Kidney (tissue), 22 donors: ENCODE measurements at places on chromosomes 7 and 10. TPM values are rescaled to one million over a fixed set of nuclear protein-coding genes. Genes with fewer than 3 reads are reported as not detected.

The PIK3CG gene
- 8.6 TPM for total RNA-seq

The ODAD2 gene
- total RNA-seq, result 0.44 TPM

The TMEM236 gene
- 1.9 TPM for total RNA-seq

The SSC4D gene
- total RNA-seq, result 2.1 TPM

The OPN4 gene
- not detected for total RNA-seq

The MEIG1 gene
- total RNA-seq, result not detected

The LRRC4 gene
- 1.6 TPM for total RNA-seq

The TMEM139 gene
- 36.7 TPM for total RNA-seq

DNA sequence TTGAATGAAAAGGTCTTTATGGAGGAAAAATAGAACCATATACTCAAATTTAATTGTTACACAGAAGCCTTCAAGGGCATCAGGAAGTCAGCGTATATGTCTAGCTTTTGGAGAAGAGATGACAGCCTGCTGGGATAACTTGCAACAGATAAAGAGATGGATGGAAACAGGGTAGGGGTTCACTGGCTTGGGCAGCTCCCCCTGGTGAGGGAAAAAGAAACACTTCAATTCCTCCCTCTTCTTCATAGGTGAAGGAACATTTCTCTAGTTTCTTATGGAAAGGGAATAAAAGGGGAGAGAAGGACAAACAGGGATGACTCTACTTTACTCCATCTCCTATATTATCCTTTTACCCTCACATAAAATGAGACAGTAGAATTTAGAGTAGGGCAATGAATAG lies 635.7 kb downstream of the PHTF2 start:
- H3K4me3 ChIP-seq, result no peak overlapping the region
- no peaks in the 10 kb centered on the region for H3K4me1 ChIP-seq
- H3K27me3 ChIP-seq, result no peaks in the 10 kb centered on the region
- H3K27ac ChIP-seq, result no peak overlapping the region
- no peaks in the 10 kb centered on the region for H3K36me3 ChIP-seq

DNA sequence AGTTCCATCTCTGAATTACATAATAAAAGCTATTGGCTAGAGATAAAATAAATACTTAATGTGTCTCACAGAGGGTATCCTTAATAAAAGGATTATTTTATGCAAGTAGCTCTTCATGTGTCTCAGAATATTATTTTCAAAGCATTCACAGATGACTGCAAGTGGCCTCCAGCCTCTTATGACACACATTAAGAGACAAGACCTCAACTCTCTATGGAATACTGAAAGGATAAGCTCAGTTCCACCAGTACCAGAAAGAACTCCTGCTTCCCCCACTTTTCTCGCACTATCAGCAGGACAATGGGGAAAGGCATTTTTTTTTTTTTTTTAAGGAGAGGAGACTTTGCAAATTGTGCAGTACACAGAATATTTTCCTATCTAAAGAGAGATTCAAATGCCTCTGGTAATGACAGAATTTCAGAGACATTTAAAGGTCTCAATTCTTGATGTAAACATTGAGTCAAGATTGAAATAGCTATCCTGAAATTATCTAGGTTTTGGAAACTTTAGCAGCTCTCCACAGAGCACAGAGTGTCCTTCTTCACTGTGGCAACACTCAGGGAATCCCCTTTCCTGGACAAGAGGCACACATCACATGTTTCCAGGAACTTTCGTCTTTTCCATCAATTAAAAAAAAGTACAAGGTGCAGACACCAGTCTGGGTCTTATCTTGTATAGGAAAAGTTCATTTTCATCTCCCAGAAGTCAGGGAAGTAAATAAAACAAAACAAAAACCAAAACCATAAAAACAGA lies 122.0 kb upstream of the ANK3 start:
- H3K27me3 ChIP-seq, result no peaks in the 10 kb centered on the region
- no peaks in the 10 kb centered on the region for H3K36me3 ChIP-seq
- no peak overlapping the region for H3K27ac ChIP-seq
- no peak overlapping the region for H3K4me3 ChIP-seq
- no peaks in the 10 kb centered on the region for H3K4me1 ChIP-seq
- no peak for DNase-seq

GRCh38 chr7:104862719-104863118 lies 151.3 kb upstream of the KMT2E start:
- peaks cover 5% of the 10 kb centered on the region for H3K36me3 ChIP-seq
- no peaks in the 10 kb centered on the region for H3K27me3 ChIP-seq
- no peaks in the 10 kb centered on the region for H3K4me1 ChIP-seq
- no peak overlapping the region for H3K4me3 ChIP-seq

GRCh38 chr10:124010024-124010423 lies 83.4 kb downstream of the CHST15 start:
- H3K4me3 ChIP-seq, result no peak overlapping the region
- H3K27me3 ChIP-seq, result no peaks in the 10 kb centered on the region
- peaks cover 2% of the 10 kb centered on the region for H3K36me3 ChIP-seq
- no peak overlapping the region for H3K27ac ChIP-seq
- no peaks in the 10 kb centered on the region for H3K4me1 ChIP-seq

DNA sequence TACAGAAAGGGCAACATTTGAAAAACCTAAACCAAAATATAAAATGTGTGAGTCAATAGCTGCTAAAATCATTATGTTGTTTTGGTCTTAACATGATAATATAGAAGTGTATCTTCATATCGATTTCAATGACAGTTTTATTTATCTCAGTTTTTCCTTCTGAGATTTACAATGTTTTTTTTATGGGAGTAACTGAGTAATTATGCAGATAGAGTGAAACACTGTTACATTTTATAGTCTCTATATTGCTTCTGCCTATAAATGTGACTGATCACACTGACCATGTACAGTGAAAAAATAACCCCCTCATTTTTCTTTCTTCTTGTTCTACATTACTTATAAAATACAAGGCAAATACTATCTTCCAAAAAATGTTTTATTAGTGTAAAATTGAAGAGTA lies 81.6 kb downstream of the ETV1 start:
- no peak for DNase-seq
- no peak overlapping the region for H3K4me3 ChIP-seq
- H3K4me1 ChIP-seq, result no peaks in the 10 kb centered on the region
- no peaks in the 10 kb centered on the region for H3K36me3 ChIP-seq

DNA sequence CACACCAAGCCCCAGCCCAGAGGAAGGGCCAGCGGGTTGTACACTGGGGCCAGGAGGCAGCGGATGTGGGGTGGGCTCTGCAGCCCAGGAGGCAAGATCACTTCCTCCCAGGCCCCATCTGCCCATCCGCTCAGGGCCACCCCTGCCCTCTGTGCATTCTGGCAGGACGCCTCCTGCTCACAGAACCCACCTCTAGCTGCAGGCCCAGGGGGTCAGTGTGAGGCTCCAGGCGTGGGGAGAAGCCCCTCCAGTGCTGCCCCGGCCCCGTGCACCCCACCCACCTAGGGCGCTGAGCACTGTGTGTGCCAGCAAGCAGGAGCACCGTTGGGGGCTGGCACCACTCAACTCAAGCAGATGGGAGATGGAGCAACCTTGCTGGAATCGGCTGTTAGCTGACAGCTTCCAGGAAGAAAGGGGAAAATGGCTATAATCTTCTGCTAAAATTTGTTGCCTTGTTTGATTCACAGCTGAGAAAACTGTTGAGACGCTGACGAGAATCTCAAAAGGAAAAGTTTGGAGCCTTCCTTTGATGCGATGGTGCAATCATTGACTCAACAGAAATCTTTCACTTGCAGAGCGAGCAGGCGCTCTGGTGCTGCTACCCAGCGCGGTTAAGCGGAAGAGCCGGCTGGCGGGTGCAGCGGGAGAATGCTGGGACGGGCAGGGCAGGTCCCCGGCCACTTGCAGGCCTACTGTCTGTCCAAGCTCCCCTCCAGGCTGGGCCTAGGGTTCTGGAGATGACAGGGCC lies 276.1 kb downstream of the ELFN1 start:
- H3K36me3 ChIP-seq, result no peaks in the 10 kb centered on the region
- no peaks in the 10 kb centered on the region for H3K4me1 ChIP-seq
- H3K4me3 ChIP-seq, result no peak overlapping the region
- no peaks in the 10 kb centered on the region for H3K27me3 ChIP-seq

GRCh38 chr7:36100226-36100625 lies 52.8 kb upstream of the EEPD1 start:
- no peaks in the 10 kb centered on the region for H3K27me3 ChIP-seq
- H3K4me1 ChIP-seq, result no peaks in the 10 kb centered on the region
- no peak overlapping the region for H3K4me3 ChIP-seq
- no peaks in the 10 kb centered on the region for H3K36me3 ChIP-seq

- H3K36me3 ChIP-seq, result no peaks in the 10 kb centered on the region
- H3K27me3 ChIP-seq, result no peaks in the 10 kb centered on the region
- no peaks in the 10 kb centered on the region for H3K4me1 ChIP-seq
- no peak overlapping the region for H3K27ac ChIP-seq
Observed at GRCh38 chr10:43065234-43065633, 11.6 kb upstream of the RET start.

GRCh38 chr10:120423431-120424197 lies 33.4 kb upstream of the PLPP4 start:
- H3K36me3 ChIP-seq, result no peaks in the 10 kb centered on the region
- no peak overlapping the region for H3K27ac ChIP-seq
- no peaks in the 10 kb centered on the region for H3K27me3 ChIP-seq
- H3K4me3 ChIP-seq, result no peak overlapping the region
- no peaks in the 10 kb centered on the region for H3K4me1 ChIP-seq

DNA sequence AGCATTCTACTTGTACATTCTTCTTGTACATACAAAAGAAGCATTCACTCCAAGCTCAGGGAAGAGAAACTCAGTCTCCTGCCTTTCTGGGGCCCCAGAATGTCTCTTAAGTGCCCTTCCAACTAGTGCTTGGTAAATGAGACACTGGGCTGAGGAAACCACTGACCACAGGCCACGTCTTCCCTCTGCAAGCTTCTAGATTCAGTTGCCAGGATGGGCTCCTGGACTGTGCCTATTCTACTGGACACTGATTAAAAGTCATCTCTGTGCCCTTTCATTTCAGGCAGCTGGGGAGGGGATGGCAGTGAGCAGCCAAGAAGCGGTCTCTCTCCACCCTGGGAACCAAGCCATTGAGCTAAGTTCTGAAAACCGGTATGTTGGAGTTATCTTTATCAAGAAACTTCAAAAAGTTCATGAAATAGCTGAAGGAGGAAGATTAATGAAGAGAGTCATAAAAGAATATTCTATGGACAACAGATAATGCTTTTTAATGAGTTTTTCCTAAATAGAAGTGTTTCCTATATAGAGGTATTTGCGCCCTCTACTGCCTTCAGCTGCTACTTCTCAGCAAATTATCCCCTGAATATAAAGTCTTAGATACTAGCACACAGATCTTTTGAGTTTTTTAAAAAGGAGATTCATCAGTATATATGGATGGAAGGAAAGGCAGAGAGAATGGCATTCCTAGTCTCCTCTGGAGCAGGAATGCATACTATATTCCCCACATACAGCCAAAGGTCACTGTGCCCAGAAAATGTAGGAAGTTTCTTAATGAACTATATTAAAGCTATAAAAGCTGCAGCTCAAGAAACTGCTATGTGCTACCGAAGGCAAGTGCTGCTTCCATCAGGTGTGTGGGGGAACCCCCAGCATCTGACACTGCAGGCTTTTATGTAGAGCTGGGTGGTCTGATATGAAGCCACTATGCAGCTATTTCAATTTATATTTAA lies 8.4 kb upstream of the IFIT1B start:
- no peaks in the 10 kb centered on the region for H3K4me1 ChIP-seq
- peak overlapping the region; percentile 0 for H3K27ac ChIP-seq
- H3K36me3 ChIP-seq, result no peaks in the 10 kb centered on the region
- H3K4me3 ChIP-seq, result no peak overlapping the region

DNA sequence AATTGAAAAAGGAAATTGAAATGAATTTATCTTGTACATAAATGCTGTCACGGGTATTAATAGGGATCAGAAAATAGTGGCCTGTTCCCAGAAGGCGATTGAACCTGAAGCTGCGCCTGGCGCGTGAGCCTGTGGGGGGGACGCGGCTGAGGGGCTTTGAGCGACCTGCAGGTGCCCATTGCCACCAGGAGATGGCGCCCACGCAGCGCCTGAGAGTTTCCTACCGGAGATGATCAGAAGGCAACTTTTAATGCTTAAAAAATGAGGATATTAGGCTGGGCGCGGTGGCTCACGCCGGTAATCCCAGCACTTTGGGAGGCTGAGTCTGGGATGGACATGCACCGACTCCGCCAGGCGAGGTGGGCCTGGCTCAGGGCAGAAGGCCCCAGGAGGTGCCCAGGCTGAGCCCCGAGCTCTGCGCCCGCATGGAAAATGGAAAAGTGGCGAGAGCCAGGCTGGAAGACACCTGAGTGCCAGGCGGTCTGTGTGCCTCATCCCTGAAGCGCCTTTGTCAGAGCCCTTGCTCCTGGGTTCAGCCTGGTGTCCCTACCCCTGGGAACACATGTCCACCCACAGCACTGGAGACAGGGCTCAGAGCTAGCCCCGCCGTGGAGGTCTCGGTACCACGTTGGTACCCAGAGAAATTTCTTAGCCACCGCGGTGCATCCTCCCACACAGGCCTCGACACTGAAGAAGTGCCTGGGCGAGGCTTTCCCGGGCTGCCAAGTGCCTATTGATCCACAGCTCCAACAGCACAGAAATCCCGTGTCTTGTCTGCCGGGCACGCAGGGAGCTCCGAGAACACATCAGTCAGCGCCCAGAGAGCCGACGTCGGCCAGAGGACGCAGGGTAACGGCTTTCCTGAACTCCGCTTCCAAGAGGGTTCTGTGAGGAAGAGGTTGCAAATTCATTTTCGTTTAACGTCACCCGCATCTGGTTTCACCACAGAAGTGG lies 117.4 kb downstream of the INPP5A start:
- DNase-seq, result peak; percentile 82
- no peak overlapping the region for H3K4me3 ChIP-seq
- no peak overlapping the region for H3K27ac ChIP-seq
- H3K36me3 ChIP-seq, result no peaks in the 10 kb centered on the region

GRCh38 chr7:101754424-101755159 lies 62.8 kb upstream of the CUX1 start:
- no peaks in the 10 kb centered on the region for H3K27me3 ChIP-seq
- no peak overlapping the region for H3K27ac ChIP-seq
- H3K4me1 ChIP-seq, result no peaks in the 10 kb centered on the region
- H3K4me3 ChIP-seq, result peak overlapping the region; percentile 86
- H3K36me3 ChIP-seq, result no peaks in the 10 kb centered on the region
- peak; percentile 84 for DNase-seq

DNA sequence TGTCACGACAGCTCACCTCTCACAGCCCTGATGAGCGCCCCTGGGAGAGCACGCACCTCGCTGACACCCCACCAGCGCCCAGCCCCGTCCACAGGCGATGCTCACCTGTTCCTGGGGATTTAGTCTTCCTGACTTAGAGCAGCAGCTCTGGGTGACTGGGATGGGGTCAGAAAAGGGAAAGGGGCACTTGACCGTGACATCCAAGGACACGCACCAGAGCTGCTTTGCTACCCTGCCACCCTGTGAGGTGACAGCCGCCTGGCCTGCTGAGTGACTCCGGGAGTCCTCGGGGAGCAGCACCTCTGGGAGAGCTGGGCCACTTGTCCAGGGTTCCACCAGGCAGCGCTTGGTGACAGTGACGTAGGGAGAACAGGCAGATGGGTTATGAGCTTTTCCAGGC lies 148.2 kb downstream of the PRKAG2 start:
- H3K4me1 ChIP-seq, result no peaks in the 10 kb centered on the region
- no peaks in the 10 kb centered on the region for H3K36me3 ChIP-seq
- no peak for DNase-seq
- no peak overlapping the region for H3K27ac ChIP-seq
